Epithelial cell of proximal tubule (primary cell): ENCODE measurements at places on chromosomes 5 and 9.

- no peak for DNase-seq
Measured at GRCh38 chr5:57346328-57346727, 136.3 kb downstream of the ACTBL2 start.

DNA sequence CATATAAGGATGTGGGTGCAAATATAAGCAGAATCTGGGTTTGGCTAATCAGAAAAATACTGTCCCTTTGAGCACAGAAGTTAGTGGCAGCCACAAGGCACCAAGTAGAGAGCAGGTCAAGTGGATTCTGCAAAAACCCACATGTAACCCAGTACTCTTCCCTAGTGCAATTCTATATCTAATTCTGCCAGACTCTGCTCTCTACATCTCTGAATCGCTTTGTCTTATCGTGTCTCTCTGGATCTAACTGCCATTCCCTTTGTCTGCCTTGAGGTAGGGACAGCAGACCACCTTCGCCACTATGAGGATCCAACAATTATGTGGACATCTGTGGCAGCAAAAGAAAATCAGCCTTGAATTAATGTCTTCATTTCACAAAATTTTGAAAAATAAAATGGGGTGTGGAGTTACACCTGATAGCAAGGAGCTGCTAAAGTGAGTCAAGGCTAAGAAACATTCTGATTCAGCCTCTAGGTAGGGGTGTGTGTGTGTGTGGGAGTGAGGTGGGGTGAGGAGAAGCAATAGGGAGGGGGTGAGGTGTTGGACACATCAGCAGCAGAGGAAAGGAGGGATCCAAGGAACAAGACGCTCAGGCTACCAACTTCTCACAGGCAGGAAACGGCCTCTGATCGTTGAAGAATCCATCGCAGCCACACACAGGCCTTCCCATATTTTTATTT lies 33.7 kb upstream of the ZNF366 start:
- no peak for DNase-seq

GRCh38 chr5:145681216-145681615 lies 153.9 kb downstream of the PRELID2 start:
- DNase-seq: no peak

- no peak for DNase-seq
Measured at GRCh38 chr5:176894298-176894697, 4.8 kb downstream of the HK3 start.

DNA sequence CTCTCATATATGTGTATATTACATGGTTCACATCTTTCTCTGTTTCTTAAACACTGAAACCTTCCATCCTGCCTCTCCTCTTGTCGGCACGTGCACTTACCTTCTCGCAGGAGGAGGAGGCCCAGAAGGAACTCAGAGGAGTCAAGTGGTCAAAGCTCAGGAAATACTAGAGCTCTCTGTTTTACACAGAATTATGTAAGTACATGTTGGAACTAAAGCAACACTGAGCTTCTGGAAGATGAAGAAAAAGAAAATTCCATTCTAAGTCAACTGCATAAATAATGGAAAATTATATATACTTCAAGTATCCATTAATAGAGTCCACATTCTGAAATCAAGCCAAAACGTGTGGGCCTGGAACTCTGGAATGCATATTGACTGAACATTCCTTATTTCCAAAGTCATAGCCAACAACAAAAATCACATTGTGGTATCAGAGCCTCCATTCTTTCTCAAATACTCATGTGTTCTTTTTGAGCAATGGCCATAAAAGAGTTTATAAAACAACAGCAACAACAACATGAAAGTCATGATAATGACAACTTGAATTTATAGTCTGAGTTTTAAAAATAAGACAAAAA lies 121.5 kb upstream of the RAI14 start:
- peak; percentile 47 for DNase-seq

DNA sequence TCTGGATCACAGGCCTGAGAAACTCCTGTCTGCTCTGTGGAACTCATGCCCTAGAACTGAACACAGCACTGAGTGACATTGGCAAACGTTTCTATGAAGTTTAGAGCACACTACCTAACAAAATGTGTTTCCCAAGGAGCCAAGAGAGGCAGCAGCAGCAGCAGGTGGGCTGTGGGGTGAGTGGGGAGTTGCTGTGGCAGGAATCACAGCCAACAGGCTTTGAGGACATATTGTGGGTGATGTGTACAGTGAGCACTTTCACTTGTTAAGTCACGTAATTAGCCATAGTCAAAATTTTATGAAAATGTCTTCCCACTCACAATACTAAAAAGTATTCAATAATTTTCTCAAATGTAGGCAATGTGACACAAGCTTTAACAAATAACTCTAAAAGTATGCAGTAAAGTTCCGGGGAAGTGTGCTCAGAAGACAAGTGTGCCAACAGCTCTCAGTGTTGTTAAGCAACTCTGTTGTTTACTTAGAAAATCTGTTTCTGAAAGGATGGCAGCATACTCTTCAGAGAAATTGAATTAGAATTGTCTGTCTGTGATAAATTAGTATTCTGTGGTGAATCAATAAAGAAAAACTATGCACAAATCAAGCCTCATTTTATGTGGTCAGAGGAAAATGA lies 482.1 kb downstream of the SEMA5A start:
- DNase-seq: no peak

DNA sequence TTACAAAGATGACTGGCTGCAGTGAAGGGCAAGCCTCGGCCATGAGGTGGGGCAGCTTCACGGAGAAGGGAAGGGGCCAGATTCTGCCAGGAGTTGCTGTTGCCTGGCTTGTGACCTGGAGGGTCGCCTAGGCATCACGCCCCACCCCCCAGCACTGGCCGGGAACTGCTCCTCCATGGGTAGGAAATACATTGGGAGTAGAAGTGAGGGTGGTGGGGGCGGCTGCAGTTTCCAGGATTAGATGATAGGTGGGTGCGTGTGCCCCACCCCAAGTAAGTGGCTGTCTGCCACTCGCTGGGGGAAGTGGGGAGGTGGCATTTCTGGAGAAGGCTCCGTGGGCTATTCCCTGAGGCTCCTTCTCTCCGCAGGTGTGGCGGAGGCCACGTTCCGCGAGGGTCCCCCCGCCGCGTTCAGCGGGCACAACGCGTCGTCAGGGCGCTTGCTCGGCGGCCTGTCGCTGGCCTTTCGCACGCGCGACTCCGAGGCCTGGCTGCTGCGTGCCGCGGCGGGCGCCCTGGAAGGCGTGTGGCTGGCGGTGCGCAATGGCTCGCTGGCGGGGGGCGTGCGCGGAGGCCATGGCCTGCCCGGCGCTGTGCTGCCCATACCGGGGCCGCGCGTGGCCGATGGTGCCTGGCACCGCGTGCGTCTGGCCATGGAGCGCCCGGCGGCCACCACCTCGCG lies 16.9 kb downstream of the CRB2 start:
- DNase-seq: no peak

DNA sequence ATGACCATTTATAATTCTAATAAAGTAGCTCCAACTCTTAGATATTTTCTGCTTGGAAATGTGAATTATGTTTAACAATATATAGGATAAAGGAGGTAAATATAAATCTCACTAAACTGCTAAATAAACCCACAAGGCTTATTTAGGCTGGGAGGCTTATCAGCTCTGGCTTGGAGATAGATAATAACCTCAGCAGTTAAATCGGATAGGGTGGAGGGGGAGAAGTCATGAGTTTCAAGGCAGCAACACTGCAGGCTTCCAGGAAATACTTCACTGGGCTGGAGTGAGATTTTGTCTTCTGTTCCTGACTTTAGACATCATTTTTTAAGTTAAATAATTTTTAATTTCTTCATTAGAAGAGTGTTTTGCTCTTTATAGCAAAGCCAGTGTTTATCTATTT lies 80.0 kb upstream of the ITGA2 start:
- DNase-seq: no peak

DNA sequence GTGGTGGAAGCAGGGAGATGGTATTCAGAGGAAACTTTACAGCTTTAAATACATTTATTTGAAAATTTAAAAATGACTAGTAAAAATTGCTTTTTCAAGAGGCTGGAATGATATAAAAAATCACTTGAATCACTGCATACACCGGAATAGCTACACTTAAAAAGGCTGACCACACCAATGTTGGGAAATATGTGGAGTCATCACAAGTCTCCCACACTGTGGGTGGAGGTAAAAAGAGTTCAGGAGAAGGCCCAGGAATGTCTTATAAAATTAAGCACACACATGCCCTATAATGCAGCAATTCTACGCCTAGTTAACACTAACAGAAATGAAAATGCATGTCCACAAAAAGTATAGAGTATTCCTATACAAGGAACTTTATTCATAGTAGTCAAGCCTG lies 198.1 kb downstream of the ROR2 start:
- DNase-seq: no peak

GRCh38 chr9:94861589-94862272 lies 135.2 kb downstream of the AOPEP start:
- peak; percentile 75 for DNase-seq

DNA sequence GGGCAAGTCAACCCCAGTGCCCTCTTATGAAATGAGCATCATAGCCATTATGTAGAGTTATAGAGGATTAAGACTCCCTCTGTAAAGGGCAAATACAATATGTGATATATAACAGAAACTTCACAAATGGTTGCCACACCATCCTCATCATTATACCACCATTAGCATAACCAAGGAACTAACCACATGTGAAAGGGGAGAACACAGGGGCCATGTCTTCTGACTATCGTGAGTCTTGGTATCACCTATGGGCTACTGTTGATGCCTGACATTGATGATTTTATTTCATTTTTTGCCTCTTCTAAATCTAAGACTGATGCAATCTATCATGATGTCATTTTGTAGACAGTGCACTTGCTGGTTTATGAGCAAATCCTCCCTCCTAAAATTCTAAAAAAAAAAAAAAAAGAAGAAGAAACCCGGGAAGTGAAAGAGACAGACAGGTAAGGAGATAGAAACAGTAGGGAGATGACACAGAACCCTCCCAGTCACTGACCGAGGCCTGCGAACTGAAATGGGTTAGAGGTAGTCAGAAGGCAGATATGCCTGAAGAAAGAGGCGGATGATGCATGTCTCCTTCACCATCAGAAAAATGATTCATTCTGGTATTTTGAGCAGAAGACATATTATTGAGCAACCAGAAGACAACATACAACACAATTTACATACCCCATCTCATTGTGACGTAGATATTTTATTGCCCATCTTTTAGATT lies 266.0 kb downstream of the DMAC1 start:
- DNase-seq: no peak

GRCh38 chr9:32627394-32627954 lies 8.0 kb downstream of the TAF1L start:
- DNase-seq: peak; percentile 40

DNA sequence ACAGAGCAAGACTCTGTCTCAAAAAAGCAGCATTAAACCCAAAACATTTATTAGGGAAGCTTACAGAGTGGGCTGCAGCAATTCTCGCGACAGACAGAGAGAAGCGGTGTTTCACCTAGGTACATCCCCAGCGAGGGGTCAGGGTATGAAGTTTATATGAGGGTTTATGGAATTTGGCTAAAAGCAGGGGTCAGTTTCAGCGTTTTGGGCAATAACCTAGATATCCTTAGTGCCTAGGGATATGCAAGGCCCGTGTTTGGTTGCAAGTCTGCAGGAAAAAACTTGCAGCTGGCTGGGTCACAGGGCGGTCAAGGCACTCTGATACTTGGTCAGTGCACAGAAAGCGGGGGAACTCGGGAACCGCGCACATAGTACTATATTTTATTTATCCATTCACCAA lies 649 bp upstream of the GLE1 start:
- no peak for DNase-seq

DNA sequence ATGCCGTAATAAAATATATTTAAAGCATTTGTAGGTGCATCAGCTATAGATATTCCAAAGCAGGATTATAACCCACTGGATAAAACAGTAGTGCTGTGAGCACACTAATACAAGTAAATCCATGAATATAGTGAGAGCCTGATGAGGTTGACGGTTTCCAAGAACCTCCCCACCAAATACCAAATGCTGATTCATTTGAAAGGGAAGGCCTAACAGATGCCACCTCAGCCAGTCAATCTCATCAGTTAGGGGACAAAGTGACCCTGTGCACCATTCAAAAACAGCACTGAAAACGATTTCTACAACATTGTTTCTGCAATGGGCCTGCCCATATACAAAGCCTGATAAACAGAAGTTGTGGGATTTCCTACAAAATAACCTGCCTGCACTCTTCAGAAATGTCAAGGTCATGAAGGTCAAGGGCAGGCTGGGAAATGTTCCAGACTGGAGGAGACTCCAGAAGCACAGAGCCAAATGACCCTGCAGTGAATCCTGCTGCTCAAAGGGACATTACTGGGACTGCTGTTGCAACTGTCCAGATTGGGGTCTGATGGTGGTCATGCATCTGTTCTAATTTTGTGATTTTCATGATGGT lies 69.6 kb downstream of the ROR2 start:
- no peak for DNase-seq

GRCh38 chr9:127739614-127740330 lies 4.7 kb upstream of the TOR2A start:
- no peak for DNase-seq

DNA sequence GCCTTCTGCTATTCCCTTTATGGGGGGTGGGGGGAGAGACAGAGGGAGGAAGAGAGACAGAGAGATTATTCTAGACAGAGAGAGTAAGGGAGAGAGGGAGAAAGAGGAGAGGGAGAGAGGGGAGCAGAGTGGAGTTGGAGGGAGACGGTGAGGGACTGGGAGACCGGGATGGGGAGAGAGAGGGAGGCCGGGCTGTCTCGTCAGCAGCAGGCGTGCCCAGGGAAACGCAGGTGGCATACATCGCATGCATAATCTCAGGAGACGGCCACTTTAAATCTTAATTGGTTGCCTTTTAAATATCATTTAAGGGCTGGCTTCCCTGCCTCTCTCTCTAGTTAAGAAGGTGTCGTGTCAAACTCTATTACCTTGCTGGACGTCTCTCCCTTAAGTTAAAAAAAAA lies 8.4 kb downstream of the IRX4 start:
- DNase-seq: no peak

DNA sequence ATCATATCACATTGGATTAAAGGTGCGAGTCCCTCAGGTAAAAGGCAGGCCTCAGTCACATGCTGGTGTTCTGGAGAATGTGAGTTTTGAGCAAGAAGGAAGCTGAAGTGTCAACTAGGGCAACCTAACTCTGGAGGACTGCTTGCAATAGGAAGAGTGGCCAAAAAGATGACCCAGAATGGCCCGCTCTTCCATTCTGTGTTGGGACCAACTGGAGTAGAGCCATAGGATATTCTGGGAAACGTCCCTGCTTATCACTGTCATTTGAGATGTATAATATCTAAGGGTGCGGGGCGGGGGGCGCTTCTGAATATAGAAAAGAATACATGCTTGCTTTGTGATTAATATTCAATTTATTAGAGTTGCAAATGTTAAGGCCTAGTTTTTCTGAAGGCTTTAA lies 7.1 kb upstream of the TRIM7 start:
- no peak for DNase-seq
